ENCODE measurements at places on chromosomes 4 and X. TPM values are rescaled to one million over a fixed set of nuclear protein-coding genes. Genes with fewer than 3 reads are reported as not detected.

Gene DMD
- total RNA-seq: 30.6 TPM

Gene PAGE5
- not detected for total RNA-seq

Gene BANK1
- total RNA-seq: 0.22 TPM

Gene ARSD
- 20.1 TPM for total RNA-seq

Gene VEGFC
- total RNA-seq: 59.7 TPM

Gene PRDM5
- total RNA-seq: 21.5 TPM

Gene SPCS3
- total RNA-seq: 286 TPM

Gene PRSS12
- total RNA-seq: 14.2 TPM

Gene TMSB15C
- 0.22 TPM for total RNA-seq

Gene ARHGEF9
- total RNA-seq: 10.9 TPM

Gene CACNA1F
- not detected for total RNA-seq

Gene MAGEA11
- total RNA-seq: not detected

Gene ABLIM2
- 0.22 TPM for total RNA-seq

Gene ADH7
- total RNA-seq: not detected

Gene CSAG2
- not detected for total RNA-seq

Gene CHRNA9
- 1.1 TPM for total RNA-seq

Gene PLXNA3
- 21.2 TPM for total RNA-seq

Gene FAM184B
- not detected for total RNA-seq

Gene PPP2R2C
- not detected for total RNA-seq

Gene VEGFD
- total RNA-seq: 0.14 TPM

Gene PDGFRA
- total RNA-seq: 178 TPM

Gene REELD1
- not detected for total RNA-seq

Gene SEPTIN11
- total RNA-seq: 212 TPM

Gene SNX12
- 78.7 TPM for total RNA-seq

Gene EREG
- 20.9 TPM for total RNA-seq

Gene GSX2
- total RNA-seq: not detected

Gene HDAC6
- total RNA-seq: 37.2 TPM

Gene TCEAL7
- total RNA-seq: 11.7 TPM

Gene NPY1R
- 0.43 TPM for total RNA-seq
